ENCODE measurements at places on chromosomes 5 and 9.
A peak's percentile ranks its signal among the peaks of the same experiment; 100 is the strongest.

- DNase-seq = no peak
Observed at GRCh38 chr9:93657331-93658111, 81.1 kb downstream of the PHF2 start.

GRCh38 chr5:168174376-168174775 lies 117.1 kb upstream of the WWC1 start:
- no peak for DNase-seq

GRCh38 chr5:142644640-142645361 lies 41.1 kb downstream of the FGF1 start:
- peak; percentile 98 for DNase-seq

- DNase-seq = no peak
Observed at GRCh38 chr5:126811515-126812198, 34.7 kb downstream of the LMNB1 start.

DNA sequence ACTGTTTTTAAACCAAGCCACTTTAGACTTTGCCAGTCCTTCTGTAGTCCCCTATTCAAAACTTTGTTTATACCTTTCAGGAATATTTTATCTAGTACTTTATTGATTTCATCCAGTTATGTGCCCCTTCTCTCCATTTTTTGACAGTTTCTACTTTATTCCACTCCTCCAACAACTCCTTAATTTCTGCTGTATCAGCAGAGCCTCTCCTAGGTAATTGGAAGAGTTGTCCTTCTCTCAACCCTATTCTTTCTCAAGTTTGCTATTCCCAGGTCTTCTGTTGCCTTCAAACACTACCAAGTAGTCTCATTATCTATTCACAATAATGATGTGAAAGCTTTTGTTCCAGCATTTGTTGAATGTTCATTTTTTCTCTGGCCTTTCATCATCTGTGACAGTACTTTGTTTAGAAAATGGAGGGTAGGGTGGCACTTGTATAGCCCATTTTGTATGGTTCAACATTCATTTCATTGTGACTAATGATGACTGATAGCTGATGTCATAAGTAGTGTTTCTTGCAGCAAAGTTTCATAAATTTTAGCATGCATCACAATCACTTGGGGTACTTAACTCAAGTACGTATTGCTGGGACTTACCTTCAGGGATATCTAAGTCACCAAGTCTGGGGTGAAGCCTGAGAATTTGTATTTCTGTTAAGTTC lies 204.4 kb upstream of the DMRT1 start:
- DNase-seq = no peak

DNA sequence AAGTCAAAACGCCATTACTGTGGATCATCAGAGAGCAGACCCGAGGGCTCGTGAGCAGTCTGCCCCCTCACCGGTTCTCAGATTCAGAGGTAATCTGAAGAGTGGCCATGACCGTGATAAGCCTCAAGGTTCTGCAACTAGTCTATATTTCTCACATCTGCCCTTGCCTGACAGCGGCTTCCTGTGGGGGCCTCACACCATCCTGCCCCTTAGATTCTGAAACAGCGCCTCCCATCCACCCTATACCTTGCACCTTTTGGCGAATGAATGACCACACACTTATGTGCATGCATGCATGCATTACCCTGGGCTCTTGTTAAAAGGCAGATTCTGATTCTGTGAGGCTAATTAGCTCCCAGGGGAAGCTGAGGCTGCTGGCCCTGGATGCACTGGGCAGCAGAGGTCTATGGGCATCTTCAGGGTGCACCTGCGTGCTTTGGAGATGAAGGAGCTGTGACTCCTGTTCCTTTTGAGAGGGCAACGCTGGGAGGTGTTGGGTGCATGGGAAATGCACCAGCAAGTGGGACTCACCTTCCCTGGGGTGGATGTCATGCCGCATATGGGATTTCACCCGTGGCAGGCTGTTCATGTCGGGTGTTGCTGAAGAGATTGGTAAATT lies 7.8 kb upstream of the GADD45G start:
- no peak for DNase-seq

DNA sequence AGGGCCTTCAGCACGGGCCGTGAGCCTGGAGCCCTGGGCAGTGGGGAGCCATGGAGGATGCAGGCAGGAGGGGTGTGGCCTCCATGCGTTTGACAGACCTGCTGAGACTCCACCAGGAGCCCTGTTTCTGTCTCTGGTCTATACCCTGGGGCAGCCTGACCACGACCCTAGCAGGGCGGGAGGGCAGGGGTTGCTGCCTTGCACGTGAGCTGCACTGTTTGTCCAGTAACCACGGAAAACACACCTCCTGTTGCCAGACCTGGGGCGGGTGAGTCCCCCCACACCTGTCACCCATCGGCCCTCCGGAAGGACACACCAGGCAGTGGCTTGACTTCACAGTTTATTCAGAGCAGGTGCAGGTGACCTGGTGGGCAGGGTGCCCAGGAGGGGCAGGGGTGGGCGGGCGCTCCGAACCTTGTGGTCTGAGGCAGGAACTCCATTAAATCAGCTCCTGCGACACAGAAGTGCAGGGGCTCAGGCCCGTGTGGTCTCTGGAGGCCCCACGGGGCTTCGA lies 3.9 kb downstream of the LCN8 start:
- no peak for DNase-seq

DNA sequence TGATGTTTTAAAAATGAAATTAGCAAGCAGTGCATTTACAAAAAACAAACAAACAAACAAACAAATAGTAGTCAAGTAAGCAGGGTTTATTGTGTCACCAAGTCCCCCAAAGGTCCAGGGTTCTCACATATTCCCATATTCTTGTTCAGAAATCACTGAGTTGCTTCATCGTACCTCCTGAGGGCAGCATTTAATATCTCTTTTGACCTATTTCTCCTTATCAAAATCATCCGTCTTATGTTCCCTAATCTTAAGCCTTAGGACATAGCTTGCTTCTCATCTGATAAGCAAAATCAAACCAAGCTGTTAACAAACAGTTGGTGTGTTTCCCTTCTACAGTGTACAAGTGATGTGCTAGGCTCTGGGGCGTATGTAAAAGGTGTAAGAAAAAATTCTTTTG lies 109.5 kb upstream of the MAN2A1 start:
- DNase-seq = no peak

- no peak for DNase-seq
Observed at GRCh38 chr9:92232190-92232589, 61.3 kb downstream of the IARS1 start.

GRCh38 chr9:37290366-37290939 lies 132.0 kb upstream of the GRHPR start:
- DNase-seq = no peak

DNA sequence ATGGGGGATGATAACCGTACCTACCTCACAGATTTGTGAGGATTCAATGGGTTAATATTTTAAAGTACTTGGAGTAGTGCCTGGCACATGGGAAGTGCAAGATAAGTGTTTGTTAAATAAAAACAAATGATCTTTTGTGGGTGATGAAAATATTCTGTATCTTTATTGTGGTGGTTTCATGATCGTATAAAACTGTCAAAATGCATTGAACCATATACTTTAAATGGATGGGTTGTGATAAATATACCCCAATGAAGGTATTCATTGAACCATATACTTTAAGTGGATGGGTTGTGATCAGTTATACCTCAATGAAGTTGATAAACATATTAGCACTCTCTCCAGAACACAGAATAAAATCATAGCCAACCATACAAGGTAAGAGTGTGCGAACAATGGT lies 234.5 kb downstream of the CRB2 start:
- DNase-seq = no peak
